Right lobe of liver (tissue), 6 donors: ENCODE measurements at places on chromosomes 3 and 15. TPM values are rescaled to one million over a fixed set of nuclear protein-coding genes. Genes with fewer than 3 reads are reported as not detected.

Gene SEMA3G
- total RNA-seq: 1.1 TPM

Gene ERC2
- not detected for total RNA-seq

Gene LPP
- 79.0 TPM for total RNA-seq

Gene ARL8B
- total RNA-seq: 24.8 TPM

Gene CYP1A2
- total RNA-seq: 146 TPM

Gene MITF
- 4.1 TPM for total RNA-seq

Gene LRRIQ4
- total RNA-seq: not detected

Gene ARMC8
- 18.5 TPM for total RNA-seq

Gene LRRN1
- total RNA-seq: 0.15 TPM

Gene RTP1
- total RNA-seq: not detected

Gene MESD
- total RNA-seq: 16.7 TPM

Gene SPPL2A
- total RNA-seq: 107 TPM
